ENCODE measurements at places on chromosomes 7 and 10. TPM values are rescaled to one million over a fixed set of nuclear protein-coding genes. Genes with fewer than 3 reads are reported as not detected.

FFAR4 gene
- not detected for total RNA-seq

PTPRN2 gene
- 0.78 TPM for total RNA-seq

COBL gene
- total RNA-seq, result 1.3 TPM

LBX1 gene
- not detected for total RNA-seq

MEOX2 gene
- total RNA-seq, result not detected

NUDT5 gene
- total RNA-seq, result 157 TPM

AGBL3 gene
- 0.81 TPM for total RNA-seq

MMRN2 gene
- 4.8 TPM for total RNA-seq

LRGUK gene
- not detected for total RNA-seq

KCNMA1 gene
- total RNA-seq, result 12.8 TPM

COL26A1 gene
- total RNA-seq, result 1.7 TPM

PDE6C gene
- not detected for total RNA-seq

ZWINT gene
- 86.4 TPM for total RNA-seq

CPED1 gene
- not detected for total RNA-seq

LUC7L2 gene
- total RNA-seq, result 37.5 TPM

MRLN gene
- not detected for total RNA-seq

SLK gene
- total RNA-seq, result 16.6 TPM

SHTN1 gene
- 5.8 TPM for total RNA-seq

SAMD8 gene
- total RNA-seq, result 11.8 TPM

PAOX gene
- total RNA-seq, result 12.1 TPM

All from Caki2 (cell line).